ENCODE measurements at places on chromosomes 5 and 9. TPM values are rescaled to one million over a fixed set of nuclear protein-coding genes. Genes with fewer than 3 reads are reported as not detected.

- H3K27ac ChIP-seq = no peak overlapping the region
- no peaks in the 10 kb centered on the region for H3K36me3 ChIP-seq
- H3K4me3 ChIP-seq = no peak overlapping the region
- no peaks in the 10 kb centered on the region for H3K4me1 ChIP-seq
Measured at GRCh38 chr9:38153152-38153909, 84.3 kb upstream of the SHB start.

Gene RNF38
- 12.1 TPM for total RNA-seq

Gene OTULINL
- total RNA-seq = 4.2 TPM

Gene MFAP3
- total RNA-seq = 41.3 TPM

DNA sequence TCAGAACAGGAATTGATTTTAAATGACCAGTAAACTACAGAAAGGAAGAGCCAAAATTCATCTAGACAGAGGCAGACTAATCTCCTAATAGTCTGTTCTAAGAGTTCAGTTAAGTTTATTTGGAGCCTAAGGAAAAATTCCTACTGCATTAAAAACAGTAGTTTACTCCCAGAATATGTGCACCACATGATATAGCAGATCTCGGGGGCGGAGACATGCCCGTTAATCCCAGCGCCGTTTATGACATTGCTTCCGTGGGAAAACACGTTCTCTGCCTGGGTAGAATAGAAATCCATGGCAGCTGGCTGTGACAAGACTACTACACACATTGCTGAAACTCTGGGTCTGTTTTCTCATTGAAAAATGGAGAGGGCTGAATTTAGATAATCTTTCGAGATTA, 11.4 kb downstream of the HABP4 start:
- no peaks in the 10 kb centered on the region for H3K27me3 ChIP-seq
- H3K4me3 ChIP-seq = no peak overlapping the region
- DNase-seq = no peak

GRCh38 chr9:20144197-20144596, 355.4 kb upstream of the SLC24A2 start:
- H3K4me1 ChIP-seq = no peaks in the 10 kb centered on the region
- H3K36me3 ChIP-seq = no peaks in the 10 kb centered on the region
- peaks cover 3% of the 10 kb centered on the region for H3K27me3 ChIP-seq
- H3K27ac ChIP-seq = no peak overlapping the region
- DNase-seq = no peak

DNA sequence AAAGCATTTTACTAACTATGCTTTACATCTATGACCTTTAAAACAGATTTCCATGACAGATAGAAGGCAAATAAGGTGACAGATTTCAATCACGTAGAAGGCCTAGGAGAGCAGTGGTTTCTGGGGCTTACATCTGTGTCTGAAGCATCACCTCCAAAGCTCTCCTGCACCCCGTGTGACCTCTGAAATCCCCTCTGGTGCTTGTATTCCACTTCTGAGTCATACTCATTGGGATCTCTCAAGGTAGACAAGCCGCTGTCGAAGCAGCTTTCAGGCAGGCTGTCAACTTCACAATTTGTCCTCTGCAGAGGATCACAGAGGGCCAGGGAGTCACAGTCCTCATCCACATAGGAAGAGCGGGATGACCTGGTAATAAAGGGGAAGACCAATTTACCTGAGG, 62.2 kb downstream of the RASEF start:
- H3K36me3 ChIP-seq = no peaks in the 10 kb centered on the region
- H3K4me3 ChIP-seq = no peak overlapping the region
- H3K4me1 ChIP-seq = no peaks in the 10 kb centered on the region
- H3K27ac ChIP-seq = no peak overlapping the region
- no peak for DNase-seq

Gene GARIN3
- total RNA-seq = not detected
